ENCODE measurements at places on chromosomes 7 and 10.

DNA sequence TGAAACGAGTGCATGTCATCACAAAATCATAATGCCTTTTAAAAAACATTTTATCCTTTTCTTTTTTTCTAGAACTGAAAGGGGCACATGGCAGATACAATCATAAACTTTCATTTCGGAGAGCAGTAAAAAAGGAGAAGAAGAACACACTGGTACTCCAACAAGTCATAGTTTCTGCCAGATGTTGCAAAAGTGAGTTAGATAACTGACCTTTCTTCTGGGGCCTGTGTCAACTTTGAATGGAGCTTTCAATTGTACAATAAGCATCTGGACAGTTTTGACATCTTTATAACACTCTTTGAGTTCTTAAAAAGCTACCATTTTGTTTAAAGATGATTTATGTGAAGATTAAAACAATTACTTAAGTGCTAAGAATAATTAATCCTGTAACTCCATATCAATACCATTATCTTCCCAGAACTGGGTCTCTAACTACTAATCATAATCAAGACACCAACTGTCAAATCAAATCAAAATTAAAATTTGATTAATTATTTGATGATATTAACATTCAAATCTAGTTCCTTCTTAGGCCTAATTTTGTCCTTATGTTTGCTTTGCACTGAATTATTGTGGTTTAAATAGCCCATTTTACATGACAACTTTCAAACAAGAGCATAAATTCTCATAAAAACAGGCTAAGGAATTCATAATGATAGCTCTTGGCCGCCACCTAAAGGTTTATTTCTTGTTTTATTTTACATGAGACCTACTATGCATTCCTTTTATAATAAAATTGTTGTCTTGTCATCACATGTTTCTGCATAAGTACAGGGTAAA lies 19.5 kb upstream of the ITGB8 start:
- no peak for DNase-seq

GRCh38 chr7:128014811-128015210 lies 16.4 kb downstream of the LRRC4 start:
- DNase-seq, result no peak

DNA sequence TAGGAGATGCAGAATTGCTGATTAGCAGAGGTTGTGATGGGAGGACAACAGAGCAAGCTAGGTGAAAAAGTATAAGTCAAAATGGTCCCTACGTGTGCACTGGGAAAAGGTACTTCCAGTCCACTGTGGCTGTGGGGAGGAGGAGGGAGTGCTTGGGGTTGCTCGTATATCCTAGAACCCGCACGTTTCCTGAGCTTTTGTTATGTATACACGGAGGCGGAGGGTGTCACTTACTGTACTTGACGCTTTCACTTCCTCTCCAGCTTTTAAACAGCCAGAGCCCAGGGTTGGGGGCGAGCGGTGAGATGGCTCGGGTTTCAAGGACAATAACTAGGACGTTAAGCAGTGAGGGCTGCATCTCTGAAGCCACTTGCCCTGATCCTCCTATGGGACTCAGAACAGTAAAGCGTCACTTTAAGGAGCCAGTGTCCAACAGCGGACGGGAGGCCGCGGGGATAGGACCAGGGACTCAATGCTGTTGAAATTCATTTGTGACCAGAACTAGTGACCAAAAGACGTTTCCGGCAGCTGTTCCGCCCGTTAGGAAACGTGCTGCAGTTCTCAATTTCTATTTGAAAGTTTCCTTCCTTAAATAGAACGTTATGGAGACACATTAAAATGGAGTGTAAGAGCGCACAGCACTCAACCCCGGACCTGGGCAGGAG lies 985 bp upstream of the ETV1 start:
- peak; percentile 88 for DNase-seq

DNA sequence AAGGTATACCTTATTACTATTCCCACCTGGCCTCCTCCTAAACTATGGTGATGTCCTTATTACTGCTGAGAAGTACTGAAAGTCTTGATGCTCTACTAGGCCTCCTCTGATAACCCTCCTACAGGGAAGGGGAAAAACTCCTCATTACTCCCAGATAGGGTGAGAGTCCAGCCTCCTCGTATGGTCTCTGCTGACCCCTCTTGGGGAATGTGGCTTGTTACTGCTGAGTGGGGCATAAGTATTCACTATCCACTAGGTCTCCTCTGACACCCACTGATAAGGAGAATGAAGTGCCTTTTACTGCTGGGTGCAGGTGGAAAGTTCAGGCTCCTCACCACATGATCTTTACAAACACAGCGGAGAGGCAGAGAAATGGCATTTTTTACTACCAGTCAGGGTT lies 222.9 kb downstream of the CHRM2 start:
- no peak for DNase-seq

GRCh38 chr7:71638108-71638507 lies 506.2 kb downstream of the GALNT17 start:
- DNase-seq, result no peak

GRCh38 chr7:25944777-25945515 lies 207.1 kb upstream of the NFE2L3 start:
- DNase-seq, result peak; percentile 40

- DNase-seq, result no peak
Observed at GRCh38 chr7:6181136-6181535, 91.3 kb downstream of the CYTH3 start.

GRCh38 chr7:49089717-49090116 lies 165.4 kb downstream of the CDC14C start:
- no peak for DNase-seq

DNA sequence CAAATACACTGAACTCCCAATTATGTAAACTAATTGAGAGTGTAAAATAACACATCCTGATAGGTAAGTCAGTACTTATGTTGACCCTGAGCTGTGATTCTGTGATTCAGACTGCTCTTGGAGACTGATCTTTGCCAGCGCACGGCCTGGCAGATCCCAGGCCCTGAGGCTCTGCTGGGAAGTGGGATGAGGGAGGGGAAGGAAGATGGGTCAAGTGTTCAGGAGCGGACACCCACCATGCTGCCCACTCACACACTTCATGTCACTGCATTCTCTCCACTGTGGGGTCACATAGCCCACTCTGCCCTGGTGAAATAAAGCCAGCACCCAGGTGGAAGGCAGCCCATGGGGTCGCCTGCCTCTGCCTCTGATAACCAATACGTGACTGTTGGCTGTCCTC lies 226.2 kb downstream of the TNS3 start:
- no peak for DNase-seq

GRCh38 chr7:28065308-28065707 lies 115.3 kb downstream of the JAZF1 start:
- DNase-seq, result no peak

- no peak for DNase-seq
Observed at GRCh38 chr7:80881351-80881900, 37.4 kb downstream of the SEMA3C start.

DNA sequence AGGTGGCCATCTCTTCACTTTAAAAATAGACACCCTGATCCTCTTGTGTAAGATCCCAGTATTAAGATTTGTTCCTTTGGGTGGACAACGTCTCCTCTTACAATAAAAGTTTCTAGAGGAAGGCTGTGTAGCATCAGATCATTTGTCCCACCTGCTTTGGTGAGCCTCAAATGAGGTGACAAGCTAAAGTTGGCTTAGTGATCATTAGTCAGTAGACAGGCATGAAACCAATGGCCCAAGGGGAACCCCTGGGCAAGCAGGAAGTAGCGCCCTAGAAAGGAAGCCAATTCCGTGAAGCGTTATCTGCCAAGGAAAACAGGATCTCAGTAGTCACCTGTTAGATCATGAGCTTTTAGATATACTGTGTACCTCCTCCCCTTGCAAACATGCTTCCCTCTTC lies 66.8 kb downstream of the PCGF5 start:
- no peak for DNase-seq

- DNase-seq, result no peak
Observed at GRCh38 chr7:53292341-53292740, 256.9 kb downstream of the POM121L12 start.

GRCh38 chr7:117110480-117111315 lies 157.4 kb downstream of the ST7 start:
- no peak for DNase-seq

GRCh38 chr7:41921453-41921981 lies 218.6 kb upstream of the INHBA start:
- DNase-seq, result no peak

GRCh38 chr10:127459918-127460317 lies 89.2 kb upstream of the NPS start:
- DNase-seq, result no peak

DNA sequence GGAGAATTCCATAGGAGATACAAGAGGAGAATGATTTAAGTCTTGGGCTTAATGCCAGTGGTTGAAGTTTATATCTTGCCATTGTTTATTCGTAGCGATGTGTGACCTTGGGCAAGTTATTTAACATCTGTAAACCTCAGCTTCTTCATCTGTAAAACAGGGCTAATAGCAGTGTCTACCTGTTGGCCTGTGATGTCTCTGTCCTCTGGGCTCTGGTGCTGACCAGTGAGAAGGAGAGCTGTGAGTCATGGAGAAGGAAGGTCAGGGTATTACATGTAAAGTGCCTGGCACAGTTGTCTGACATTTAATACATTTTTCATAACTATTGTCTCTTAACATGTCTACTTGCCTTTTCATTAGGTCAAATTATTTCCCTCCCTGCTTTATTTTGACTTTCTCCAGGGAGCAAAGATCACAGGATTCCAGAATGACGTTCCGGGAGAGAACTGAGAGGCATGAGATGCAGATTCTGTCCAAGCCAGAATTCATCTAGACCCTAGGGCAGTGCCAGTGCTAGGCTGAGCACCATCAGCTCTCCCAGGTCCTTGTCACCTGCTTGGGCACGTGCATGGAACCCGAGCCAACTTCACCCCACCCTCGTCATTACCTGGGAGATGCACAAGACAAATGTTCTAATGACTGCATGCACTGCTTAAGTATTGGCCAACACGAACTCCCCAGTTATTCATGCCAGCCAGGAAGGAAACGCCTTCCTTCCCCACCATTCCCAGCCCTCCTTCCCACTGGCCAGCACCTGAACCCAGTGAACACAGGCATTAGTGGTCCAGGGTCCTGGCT lies 187.9 kb downstream of the DPY19L1 start:
- DNase-seq, result no peak

GRCh38 chr10:62414359-62414758 lies 40.2 kb downstream of the ZNF365 start:
- no peak for DNase-seq

DNA sequence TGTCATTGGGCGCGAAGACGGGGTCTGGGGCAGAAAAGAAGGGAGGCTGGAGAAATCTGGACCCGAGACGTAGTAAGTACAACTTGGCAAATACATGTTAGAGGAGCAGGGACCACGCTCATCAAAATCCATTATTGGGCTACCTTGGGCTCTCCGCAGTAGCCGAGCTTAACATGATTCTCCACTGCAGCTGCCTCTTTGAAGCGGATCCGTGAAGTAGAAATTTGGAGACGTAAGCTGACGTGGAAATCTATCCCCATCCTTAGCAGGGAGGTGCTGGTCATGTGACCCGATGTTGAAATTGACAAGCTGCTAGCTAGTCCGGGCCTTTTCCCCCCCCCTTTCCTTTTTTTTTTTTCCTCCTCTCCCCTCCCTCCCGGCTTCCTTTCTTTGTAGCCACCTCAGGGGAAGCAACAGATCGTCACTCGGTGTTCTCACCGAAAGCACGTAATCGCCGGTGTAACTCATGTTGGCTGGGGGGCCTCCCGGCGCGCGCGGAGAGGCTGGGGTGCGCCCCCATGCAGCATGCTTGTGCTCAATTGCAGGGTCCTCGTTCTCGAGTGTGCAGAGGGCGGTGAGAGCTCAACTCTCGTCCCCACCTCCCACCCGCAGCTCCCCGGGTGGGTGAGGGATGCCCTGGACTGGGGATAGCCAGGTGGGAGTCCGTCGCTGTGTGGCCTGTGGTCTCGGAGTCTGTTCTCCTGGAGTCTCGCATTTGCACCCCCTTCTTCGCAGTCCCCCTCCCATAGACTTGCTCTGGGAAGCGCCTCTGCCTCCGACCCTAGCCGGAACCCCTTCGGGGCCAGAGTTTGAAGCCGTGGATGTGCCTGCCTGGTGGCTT lies at the start of gene HOXA11:
TSS of gene HOXA11 (minus strand) at position 220 of the 841 bp plus-strand sequence. CDS start at position 132, 88 bp downstream.
- peak; percentile 85 for DNase-seq

GRCh38 chr7:41045556-41046123 lies 657.2 kb downstream of the INHBA start:
- no peak for DNase-seq

- no peak for DNase-seq
Observed at GRCh38 chr7:133354546-133355324, 101.9 kb downstream of the EXOC4 start.

DNA sequence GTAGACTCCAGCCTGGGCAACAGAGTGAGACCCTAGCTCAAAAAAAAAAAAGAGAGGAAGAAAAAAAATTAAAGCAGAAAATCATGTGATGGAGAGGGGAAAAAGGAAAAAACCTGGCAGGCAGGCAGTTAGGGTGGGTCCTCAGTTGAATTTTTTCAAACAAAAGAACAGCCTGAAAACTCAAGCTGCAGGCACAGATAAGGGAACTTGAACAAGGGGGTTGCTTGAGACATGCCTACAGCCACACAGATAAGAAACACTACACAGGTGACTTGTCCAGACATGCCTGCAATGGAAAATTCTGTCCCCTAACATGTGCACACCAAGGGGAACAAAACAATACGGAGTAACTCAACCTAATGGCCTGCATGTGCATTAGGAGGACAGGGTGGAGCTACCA lies 19.2 kb downstream of the VIM start:
- DNase-seq, result no peak

GRCh38 chr7:18829858-18830285 lies 287.6 kb downstream of the TWIST1 start:
- peak; percentile 62 for DNase-seq

DNA sequence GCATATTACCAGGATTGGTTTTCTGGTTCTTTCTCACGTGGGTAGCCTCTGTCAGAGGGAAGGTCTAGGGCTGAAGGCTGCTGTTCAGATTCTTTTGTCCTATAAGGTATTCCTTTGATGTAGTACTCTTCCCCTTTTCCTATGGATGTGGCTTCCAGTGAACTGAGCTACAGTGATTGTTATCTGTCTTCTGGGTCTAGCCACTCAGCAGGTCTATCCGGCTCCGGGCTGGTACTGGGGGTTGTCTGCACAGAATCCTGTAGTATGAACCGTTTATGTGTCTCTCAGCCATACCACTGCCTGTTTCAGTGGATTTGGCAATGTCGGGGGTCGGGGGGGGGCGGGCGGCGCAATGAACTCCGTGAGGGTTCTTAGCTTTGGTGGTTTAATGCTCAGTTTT lies 84.5 kb upstream of the C10orf90 start:
- no peak for DNase-seq

DNA sequence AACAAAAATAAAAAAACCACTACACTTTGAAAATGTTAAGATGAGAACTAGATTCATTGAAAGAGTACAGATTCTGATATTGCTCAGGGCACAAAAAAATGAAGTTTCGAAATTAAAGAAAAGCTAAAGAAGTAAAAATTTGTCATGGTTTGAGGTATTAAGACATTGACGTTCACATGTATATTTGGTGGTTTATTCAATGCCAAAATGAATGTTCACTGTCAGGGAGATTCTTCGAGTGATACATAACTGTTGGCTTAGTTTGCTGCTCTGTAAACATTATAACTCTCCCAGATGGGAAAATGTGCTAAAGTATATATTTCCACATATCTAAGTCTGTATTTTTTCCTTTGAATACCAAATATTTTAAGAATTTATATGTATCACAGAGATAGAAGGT lies 345.0 kb downstream of the SEMA3D start:
- no peak for DNase-seq

GRCh38 chr7:23334482-23335056 lies 35.4 kb downstream of the MALSU1 start:
- no peak for DNase-seq

- DNase-seq, result peak; percentile 86
Observed at GRCh38 chr7:70630818-70631457, 501.0 kb upstream of the GALNT17 start.

GRCh38 chr10:72087392-72087968 lies 871 bp downstream of the SPOCK2 start:
- DNase-seq, result peak; percentile 22

- peak; percentile 24 for DNase-seq
Observed at GRCh38 chr10:123009105-123009820, 457 bp downstream of the ACADSB start.

All from femur (tissue), 1 donor.